ENCODE measurements at places on chromosomes 1 and 21.

GRCh38 chr1:37656026-37656425 is 21.3 kb upstream of the RSPO1 start:
- DNase-seq: no peak

GRCh38 chr1:171501305-171502024 is 16.1 kb downstream of the PRRC2C start:
- no peak for DNase-seq

DNA sequence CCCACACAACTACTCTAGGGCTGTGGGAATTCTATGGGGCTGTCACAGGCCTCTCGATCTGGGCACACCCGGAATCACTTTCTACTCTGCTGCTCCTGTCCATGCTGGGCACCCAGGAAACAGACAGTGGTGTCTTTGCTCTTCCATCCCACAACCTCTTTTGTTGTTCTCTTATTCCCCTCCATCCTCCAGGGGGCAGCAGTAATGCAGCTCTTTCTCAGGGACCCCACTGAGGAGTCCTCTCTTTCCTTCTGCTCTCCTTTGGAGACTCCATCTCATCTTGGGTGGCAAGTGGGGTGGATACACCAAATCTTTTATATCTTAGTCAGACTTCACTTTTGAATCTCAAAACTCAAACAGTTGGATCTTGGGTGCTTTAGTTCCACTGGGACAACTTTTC is 206.3 kb downstream of the HS2ST1 start:
- DNase-seq: no peak

- no peak for DNase-seq
Observed at GRCh38 chr1:37481289-37482003, 7.1 kb downstream of the ZC3H12A start.

GRCh38 chr1:8002921-8003320 is 23.2 kb downstream of the ERRFI1 start:
- DNase-seq: no peak

- no peak for DNase-seq
Observed at GRCh38 chr1:24177161-24177560, 9.9 kb downstream of the IFNLR1 start.

- DNase-seq: no peak
Observed at GRCh38 chr1:173112129-173112528, 61.4 kb upstream of the TNFSF18 start.

DNA sequence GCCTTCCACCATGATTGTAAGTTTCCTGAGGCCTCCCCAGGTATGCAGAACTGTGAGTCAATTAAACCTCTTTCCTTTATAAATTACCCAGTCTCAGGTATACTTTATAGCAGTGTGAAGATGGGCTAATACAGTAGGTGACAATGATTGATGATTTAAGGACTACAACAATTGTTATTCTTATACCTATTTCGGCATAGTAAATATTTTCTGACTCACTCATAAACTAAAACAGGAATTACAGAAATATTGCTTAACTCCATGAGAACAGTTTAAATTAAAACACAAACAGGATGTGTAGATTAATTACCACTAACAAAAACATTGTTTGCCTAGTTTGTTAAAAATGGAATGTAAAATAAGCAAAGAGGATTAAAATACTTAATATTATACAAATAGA is 839.9 kb downstream of the LTN1 start:
- DNase-seq: no peak
